Activated T-cell treated with anti-CD3 and anti-CD28 coated beads, Interleukin-2, amount 50 U/mL, for 72 hours (primary cell): ENCODE measurements at places on chromosomes 2 and 18. TPM values are rescaled to one million over a fixed set of nuclear protein-coding genes. Genes with fewer than 3 reads are reported as not detected.

The GAL3ST2 gene
- total RNA-seq: 0.53 TPM

GRCh38 chr2:85524336-85524908 lies 14.5 kb upstream of the MAT2A start:
- DNase-seq: no peak

GRCh38 chr2:101759162-101759561 lies 61.7 kb downstream of the MAP4K4 start:
- no peak for DNase-seq

- DNase-seq: peak; percentile 78
Measured at GRCh38 chr2:216692636-216693413, 2.5 kb downstream of the IGFBP5 start.

- DNase-seq: no peak
Measured at GRCh38 chr2:143953451-143954030, 566.4 kb downstream of the ZEB2 start.

DNA sequence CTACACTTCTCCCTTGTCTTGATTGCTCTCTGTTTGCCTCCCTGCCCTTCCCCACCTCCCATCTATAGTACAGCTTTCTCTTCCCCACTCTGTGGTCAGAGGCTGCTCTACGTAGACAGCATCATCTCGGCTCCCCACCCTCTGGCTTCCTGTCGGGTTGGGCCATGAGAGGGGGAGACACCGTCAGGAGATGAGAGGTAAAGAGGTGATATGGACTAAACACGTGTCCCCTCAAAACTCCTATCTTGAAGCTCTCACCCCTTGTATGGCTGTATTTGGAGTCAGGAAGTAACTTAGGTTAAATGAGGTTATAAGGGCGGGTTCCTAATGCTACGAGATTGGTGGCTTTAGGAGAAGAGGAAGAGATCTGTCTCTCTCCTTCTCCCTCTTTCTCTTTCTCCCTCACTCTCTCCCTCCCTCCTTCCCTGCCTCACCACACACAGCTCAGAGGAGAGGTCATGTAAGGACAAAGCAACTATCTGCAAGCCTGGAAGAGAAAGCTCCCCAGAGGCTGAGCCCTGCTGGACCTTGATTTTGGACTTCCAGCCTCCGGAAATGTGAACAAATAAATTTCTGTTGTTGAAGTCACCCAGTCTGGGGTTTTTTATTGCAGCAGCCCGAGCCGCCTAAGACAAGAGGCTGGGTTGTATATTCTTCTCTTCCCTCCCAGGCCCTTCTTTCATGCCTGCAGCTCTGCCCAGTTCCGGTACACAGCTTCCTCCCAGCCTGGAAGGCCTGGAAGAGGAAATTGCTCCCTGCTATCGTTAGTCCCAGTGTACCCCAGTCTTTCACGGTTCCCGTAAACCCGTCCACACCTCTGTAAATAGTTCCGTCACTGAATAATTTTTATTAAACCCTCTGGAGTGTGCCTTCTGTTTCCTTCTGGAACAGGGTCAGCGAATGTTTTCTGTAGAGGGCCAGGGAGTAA lies 138.0 kb downstream of the AKAIN1 start:
- peak; percentile 10 for DNase-seq

DNA sequence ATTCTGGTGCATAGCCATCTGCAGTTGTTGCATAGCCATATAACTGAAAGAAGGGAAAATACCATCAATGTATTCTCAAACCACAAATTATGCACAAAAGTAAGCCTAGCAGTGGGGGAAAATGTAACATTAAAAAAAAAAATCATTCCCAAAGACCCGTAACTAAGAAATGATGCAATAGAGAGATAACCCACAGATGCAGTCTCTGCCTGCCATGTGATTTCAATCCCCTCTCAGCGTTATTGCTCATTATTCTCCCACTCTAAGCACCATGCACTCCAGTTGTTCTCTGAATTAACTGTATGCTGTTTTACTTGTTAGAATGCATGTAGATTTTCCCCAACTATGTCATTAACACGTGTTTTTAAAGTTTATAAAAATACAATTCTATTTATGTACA lies 14.1 kb downstream of the DSC1 start:
- no peak for DNase-seq

GRCh38 chr2:11889101-11889850 lies 142.8 kb downstream of the LPIN1 start:
- DNase-seq: no peak

GRCh38 chr2:12106440-12107080 lies 360.1 kb downstream of the LPIN1 start:
- peak; percentile 54 for DNase-seq

DNA sequence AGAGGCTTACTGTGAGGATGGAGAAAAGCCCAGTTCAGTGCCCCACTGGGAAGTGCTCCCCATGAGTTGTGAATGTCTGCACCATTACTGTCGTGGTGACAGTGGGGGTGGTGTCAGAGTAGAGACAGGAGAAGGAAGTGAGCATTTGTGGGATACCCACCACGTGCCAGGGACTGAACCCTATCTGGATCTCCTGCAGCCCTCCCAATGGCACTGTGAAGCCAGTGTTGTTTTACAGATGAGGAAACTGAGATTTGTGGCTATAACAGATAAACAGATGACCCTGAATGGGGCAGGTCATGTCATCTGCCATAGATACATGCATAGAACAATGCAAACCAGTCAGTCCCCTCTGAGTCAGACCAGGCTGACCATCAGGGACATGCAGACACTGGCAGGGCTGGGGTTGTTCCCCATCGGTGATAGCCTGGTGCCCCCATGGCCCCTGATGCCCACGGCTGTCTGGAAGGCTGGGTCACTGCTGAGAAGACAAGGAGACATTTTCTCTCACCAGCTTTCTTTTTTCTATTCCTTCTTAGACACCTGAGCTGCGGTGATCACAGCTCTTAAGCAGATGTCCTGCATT lies 60.8 kb downstream of the EMILIN2 start:
- DNase-seq: no peak

The THAP4 gene
- total RNA-seq: 41.8 TPM

DNA sequence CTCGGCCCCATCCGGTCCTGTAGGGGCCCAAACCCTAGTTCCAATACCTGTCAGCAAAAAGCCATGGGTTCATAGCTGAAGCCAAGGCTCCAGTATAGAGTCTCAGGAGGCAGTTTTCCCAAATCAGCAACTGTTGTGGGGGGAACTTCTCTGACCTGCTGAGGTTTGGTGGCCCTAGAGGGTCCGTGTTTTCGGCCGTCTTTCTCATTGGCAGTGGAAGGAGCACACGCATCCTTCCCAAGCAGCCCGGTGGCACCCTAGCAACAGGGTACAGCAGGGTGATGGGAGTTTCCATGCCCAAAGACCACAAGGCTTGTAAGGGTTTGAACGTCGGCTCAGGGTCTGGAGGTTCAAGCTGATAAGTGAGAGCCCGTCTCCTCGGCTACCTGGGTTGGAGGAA lies 6.6 kb downstream of the FOSL2 start:
- no peak for DNase-seq

- peak; percentile 95 for DNase-seq
Measured at GRCh38 chr2:226791487-226792081, 8.0 kb downstream of the IRS1 start.

The SPDYA gene
- total RNA-seq: 1.5 TPM

DNA sequence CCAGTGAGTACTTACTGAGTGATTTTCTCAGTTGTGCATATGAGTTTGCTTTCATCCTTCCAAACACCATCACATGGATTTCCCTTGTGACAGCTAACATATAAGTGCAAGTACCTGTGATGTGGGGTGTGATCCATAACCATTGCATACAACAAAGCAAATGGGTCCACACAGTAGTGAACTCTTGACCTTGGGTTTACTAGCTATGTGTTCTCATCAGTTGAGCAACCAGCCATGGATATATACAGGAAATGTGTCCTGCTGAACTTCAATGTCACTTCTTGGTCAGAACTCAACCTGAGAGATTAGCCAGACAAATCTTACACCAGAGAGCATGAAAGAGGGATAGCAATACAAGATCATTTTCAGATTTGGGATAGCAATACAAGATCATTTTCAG lies 420.9 kb upstream of the KCNH7 start:
- no peak for DNase-seq

The CLEC4F gene
- total RNA-seq: not detected

- DNase-seq: no peak
Measured at GRCh38 chr2:208807756-208808155, 401.2 kb downstream of the PTH2R start.

The METTL8 gene
- 31.0 TPM for total RNA-seq

- DNase-seq: no peak
Measured at GRCh38 chr2:63522950-63523349, 65.3 kb downstream of the WDPCP start.

The FOXD4L1 gene
- total RNA-seq: 0.12 TPM

DNA sequence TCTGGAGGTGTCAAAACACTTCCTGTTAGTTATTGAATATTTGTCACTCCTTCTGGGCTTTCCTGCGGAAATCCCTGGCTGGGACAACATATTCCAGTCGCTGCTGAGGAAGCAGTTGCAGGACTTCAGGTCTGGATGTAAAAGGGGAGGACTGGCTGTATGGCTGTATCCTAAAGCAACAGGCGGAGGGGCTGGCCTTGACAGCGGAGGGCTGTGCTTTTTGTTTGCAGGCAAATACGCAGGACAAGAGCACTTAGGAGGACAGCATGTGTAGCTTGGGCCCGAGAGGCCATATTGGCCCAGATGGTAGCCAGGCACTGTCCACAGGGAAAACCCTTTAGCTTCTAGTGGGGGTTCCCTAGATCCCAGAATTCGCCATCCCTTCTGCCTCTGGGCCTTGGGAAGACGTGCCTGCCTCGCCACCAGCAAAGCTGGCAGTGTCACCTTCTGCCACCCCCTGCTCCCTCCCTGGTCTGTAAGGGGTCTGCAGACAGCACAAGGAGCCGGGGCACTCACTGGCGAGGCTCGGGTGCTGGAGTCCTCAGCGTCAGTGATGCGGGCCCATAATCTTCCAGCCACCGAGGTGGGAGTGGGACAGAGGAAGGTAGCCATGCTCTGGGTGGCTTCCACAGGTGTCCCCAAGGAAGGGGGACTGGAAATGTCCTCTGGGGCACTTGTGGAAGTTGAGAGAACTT lies 6.7 kb downstream of the NPPC start:
- DNase-seq: no peak

The CDH2 gene
- not detected for total RNA-seq

- DNase-seq: no peak
Measured at GRCh38 chr2:216575465-216575864, 57.8 kb upstream of the IGFBP2 start.

- DNase-seq: no peak
Measured at GRCh38 chr2:229445019-229445418, 173.9 kb upstream of the PID1 start.

GRCh38 chr2:237558961-237559641 lies 7.3 kb upstream of the PRLH start:
- DNase-seq: no peak

The CHRND gene
- total RNA-seq: not detected

- no peak for DNase-seq
Measured at GRCh38 chr2:127129937-127130336, 23.0 kb upstream of the BIN1 start.

- DNase-seq: peak; percentile 8
Measured at GRCh38 chr2:11498543-11499034, 32.6 kb upstream of the E2F6 start.

DNA sequence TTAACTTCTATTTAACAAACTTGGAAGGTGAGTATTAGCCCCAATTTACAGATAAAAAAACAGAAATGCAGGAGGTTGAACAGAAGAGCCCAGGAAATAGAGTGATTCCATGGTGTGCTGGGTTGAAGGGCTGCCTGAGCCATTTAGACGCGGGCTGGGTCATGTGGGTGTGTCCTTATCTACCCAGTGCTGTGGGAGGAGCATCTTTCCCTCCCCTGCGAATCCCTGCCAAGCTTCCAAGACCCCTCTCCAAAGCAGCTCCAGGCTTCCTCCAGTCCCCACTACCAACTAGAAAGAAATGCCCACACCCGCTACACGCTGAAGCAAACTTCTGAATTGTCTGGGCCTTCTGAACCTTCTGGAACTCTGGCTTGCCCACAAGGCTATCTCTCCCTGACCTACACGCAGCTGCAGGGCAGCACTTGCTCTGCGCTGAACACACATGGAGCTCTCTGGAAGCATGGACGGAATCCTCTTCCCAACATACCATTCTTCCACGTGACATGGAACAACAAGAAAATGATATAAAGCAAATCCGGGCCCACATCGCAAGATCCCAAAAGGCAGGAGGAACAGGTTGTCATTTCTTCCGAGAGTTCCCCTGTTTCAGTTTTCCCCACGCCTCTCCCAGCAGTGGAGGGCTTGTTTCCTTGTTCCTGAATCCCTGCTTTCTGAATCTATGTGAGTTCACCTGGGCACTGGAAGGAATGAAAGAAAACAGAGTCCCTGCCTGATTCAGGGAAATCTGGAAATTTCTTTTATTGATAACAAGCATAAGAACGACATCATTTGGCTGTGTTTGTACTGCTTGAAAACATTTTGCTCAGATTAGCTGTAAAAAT lies 562.7 kb upstream of the ID2 start:
- DNase-seq: no peak

DNA sequence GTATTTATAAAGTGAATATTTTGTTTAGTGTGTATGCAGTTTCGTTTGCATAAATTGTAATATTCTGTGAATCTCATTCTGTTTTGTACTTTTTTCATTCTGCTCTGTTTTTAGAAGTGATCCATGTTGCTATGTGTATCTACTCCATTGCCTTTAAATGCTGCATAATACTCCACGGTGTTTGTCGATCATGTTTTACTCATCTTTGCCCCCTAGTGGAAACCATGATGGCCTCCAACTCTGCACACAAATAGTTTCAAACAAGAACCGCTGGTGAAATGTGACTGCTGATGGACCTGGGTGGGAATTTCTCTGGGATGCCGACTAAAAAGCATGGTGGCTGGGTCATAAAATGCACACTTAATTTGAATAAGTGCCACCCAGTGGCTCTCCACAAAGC lies 32.0 kb upstream of the SKOR2 start:
- DNase-seq: no peak

- DNase-seq: no peak
Measured at GRCh38 chr18:46754188-46754587, 2.7 kb downstream of the ST8SIA5 start.

DNA sequence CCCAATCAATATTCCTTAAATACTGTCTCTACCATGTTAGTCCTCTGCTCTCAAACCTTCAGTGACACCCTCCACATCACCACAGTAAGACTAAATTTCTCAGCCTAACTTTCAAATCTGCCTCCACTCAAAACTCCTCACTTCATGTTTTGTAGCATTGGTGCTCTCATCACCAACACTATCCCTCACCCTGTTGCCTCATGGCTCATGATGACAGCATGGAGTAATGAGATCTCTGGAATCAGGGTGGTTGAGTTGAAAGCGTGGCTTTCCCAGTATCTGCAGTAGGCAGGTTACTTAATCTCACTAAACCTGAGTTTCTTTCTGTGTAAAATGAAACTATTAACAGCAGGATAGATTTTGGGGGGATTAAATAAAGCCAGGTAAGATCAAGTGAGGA lies 621.4 kb downstream of the NYAP2 start:
- DNase-seq: no peak
